ENCODE measurements at places on chromosomes 3 and 15. TPM values are rescaled to one million over a fixed set of nuclear protein-coding genes. Genes with fewer than 3 reads are reported as not detected.

The ANKUB1 gene
- not detected for total RNA-seq

The SAMMSON gene
- total RNA-seq, result not detected

The WNT7A gene
- under 0.01 TPM for total RNA-seq

The ST3GAL6 gene
- total RNA-seq, result 4.8 TPM

The HYAL1 gene
- 1.6 TPM for total RNA-seq

The CCK gene
- total RNA-seq, result 0.14 TPM

The FAM219B gene
- 37.2 TPM for total RNA-seq

The RNF7 gene
- total RNA-seq, result 35.1 TPM

The CAMKV gene
- total RNA-seq, result not detected

The GOLGA6D gene
- not detected for total RNA-seq

The FHIT gene
- 1.1 TPM for total RNA-seq

The SYNPR gene
- not detected for total RNA-seq

The NECTIN3 gene
- 43.1 TPM for total RNA-seq

The INSYN1 gene
- total RNA-seq, result 5.1 TPM

Data from smooth muscle cell of bladder (primary cell).